Islet precursor cell (in vitro differentiated cells): ENCODE measurements at places on chromosomes 4 and X.

- DNase-seq: no peak
These were observed 94.6 kb upstream of the RPS6KA3 start for GRCh38 chrX:20361081-20361889.

DNA sequence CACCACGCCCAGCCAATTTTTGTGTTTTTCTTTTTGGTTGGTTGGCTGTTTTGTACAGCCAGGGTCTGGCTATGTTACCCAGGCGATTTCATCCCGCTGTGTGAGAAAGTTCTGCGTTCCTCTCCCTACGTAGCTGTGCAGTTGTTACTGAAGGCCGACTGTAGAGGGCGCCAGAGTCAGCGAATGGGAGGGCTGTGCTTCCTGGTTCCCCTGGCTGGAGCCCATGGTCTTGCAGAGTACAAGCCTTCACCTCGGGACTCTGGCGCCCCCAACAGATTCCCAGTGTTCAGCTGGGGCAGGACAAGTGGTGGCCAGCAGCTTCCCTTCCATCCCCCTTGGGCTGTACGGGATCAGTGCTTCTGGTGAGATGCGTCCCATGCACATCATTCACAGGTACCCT, 5.6 kb upstream of the CT45A1 start:
- DNase-seq: peak; percentile 56

- no peak for DNase-seq
These were observed 131.4 kb downstream of the CBR4 start for GRCh38 chr4:168878623-168879022.

DNA sequence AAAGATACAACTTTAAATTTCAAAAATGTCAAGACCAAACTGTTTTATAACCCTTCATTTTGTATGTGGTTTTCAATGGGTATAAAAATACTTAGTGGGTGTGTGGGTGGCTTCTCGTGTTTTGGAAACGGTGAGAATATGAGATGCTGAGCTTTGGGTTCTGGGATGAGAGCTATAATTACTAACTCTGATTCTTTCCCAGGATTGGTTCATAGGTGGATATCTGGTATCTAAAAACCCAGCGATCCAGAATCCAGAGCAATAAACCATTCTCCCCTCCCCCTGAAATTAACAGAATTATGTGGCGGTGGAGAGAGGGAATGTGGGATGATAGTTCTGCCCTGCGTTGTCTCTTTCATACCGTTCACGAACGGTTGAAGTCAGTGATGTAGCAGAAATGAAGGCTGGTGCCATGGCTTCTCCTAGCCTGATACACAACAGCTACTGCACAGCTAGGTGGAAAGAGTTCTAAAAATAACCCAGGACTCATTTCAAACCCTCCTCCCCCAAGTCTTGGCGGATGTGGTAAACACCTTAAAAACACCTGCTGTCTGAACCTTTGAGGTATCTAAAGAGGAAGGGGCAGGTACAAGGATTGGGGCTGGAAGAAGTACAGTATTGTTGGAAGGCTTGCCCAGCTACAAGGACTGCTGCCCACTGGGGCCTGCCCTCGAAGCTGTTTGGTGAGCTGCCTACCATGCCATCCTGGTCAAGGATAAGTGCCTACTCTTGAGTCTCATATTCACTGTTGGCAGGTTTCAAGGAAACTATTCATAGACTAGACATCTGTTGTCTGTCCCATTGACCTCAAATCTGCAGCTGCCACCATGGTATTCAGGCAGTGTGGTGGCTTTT, 44.5 kb downstream of the SEPTIN11 start:
- DNase-seq: no peak

- DNase-seq: peak; percentile 71
These were observed 4.5 kb downstream of the UBA1 start for GRCh38 chrX:47198026-47198686.

DNA sequence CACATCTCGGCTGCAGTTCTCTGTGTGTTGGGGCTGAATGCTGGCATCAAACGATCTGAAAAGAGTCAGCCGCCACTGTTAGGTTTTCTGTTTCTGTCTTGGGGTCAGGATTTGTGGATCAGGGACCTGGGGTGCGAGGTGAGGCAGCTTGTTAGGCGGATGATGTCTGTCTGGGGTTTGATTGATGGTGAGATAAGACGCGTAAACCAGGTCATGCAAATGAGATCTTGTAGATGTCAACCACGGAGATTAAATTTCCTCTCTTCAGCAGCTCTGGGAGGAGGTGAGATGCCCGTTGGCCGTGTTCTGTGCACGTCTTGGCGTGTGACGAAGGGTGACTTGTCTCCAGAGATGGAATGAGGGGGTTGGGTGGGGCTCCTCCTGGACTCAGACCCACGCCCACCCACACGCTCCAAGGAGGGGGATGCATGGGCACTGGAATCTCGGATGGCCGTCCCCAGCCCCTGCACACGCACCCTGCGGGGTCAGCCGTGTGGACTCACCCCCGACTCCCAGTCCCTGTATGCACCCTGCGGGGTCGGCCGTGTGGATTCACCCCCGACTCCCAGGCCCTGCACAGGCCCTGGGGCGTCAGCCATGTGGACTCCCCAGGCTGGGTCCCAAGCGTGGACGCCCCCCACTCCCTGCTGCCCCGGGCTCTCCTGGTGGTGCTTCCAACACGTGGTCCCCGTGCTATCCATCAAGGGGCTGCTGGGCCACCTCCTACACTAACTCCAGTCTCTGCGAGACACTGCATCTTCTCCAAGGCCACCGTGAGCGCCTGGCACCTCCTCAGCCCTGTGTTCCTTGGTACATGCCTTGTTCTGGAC, 16.0 kb upstream of the UVSSA start:
- DNase-seq: no peak
